NCI-H526 treated with DMSO at 0.1 percent for 48 hours (cell line): ENCODE measurements at places on chromosomes 4 and X.

DNA sequence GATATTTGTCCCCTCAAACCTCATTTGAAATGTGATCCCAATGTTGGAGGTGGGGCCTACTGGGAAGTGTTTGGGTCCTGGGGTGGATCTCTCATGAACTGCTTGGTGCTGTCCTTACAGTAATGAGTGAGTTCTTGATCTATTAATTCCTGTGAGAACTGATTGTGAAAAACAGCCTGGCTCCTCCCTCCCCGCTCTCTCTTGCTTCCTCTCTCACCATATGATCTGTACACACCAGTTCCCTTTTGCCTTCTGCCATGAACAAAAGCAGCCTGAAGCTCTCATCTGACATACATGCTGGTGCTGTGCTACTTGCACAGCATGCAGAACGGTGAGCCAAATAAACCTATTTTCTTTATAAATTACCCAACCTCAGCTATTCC is 11.2 kb upstream of the YIPF7 start:
- DNase-seq = no peak

GRCh38 chr4:162523171-162523570 is 359.4 kb upstream of the FSTL5 start:
- no peak for DNase-seq

GRCh38 chr4:40559585-40560465 is 69.8 kb downstream of the RBM47 start:
- no peak for DNase-seq

GRCh38 chr4:172963498-172964294 is 204.9 kb upstream of the GALNT7 start:
- DNase-seq = no peak

- DNase-seq = no peak
Observed at GRCh38 chr4:18566970-18567799, 545.6 kb upstream of the LCORL start.

GRCh38 chr4:143773998-143774895 is 73.8 kb upstream of the FREM3 start:
- peak; percentile 45 for DNase-seq

DNA sequence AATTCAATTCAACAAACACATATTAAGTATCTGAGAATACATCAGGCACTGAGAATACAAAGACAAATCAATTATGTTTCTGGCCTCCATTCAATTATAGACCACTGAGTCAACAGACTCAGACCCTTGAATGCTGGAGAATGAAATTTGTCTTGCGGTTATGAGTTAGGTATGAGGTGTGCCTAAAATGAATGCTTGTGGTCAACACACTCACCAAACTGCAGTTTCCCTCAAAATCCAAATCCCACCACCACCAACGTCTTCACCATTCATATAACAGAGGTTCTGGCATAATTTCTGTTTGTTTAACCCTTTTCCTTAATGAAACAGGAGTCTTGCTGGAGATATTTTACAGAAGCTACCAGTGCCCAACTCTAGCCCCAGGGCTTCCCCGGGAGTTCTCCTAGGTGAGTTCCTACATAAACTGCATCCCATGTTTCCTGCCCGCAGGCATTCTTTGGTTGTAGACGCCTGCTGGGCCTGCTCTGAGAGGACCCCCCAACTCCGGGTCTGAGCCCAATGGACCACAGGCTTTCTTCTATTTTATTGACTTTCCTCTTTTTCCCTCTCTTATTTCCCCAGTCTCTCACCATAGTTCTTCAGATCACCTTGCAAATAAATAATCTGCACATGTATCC is 119.2 kb downstream of the DDX53 start:
- DNase-seq = no peak
